ENCODE measurements at places on chromosomes 11 and 22. TPM values are rescaled to one million over a fixed set of nuclear protein-coding genes. Genes with fewer than 3 reads are reported as not detected.
A peak's percentile ranks its signal among the peaks of the same experiment; 100 is the strongest.

DNA sequence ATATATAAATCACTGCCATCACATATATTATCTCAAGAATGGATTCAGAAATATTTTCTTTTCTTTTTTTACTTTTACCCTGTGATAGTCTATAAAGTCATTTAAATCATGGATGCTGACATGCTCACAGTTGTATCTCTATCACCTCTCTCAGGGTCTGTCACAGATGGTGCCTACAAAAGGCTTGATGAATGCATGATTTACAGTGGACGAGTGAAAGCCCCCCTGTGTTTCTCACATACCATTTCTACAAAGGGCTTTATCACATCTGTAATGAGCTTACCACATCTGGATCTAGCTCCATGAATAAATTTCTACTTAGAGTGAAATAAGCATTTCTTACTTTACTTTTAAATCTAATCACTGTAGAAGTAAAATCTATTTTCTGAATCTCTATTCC, 121.4 kb upstream of the CARD18 start:
- H3K36me3 ChIP-seq: no peaks in the 10 kb centered on the region
- no peaks in the 10 kb centered on the region for H3K4me1 ChIP-seq
- no peak for DNase-seq
- H3K27ac ChIP-seq: no peak overlapping the region
- H3K27me3 ChIP-seq: no peaks in the 10 kb centered on the region

- no peaks in the 10 kb centered on the region for H3K36me3 ChIP-seq
- DNase-seq: peak; percentile 26
- no peak overlapping the region for H3K27ac ChIP-seq
- H3K27me3 ChIP-seq: peaks cover 14% of the 10 kb centered on the region
Measured at GRCh38 chr11:11789735-11790369, 51.9 kb upstream of the USP47 start.

The TEX54 gene
- total RNA-seq: not detected

The VSTM5 gene
- 0.15 TPM for total RNA-seq

GRCh38 chr22:28408709-28409108, 270.9 kb downstream of the TTC28 start:
- H3K4me3 ChIP-seq: no peak overlapping the region
- no peak for DNase-seq
- H3K27me3 ChIP-seq: no peaks in the 10 kb centered on the region
- no peak overlapping the region for H3K27ac ChIP-seq
- H3K36me3 ChIP-seq: no peaks in the 10 kb centered on the region

The DERL3 gene
- total RNA-seq: 46.9 TPM

GRCh38 chr11:83249972-83250593, 36.1 kb downstream of the CCDC90B start:
- H3K4me1 ChIP-seq: no peaks in the 10 kb centered on the region
- peak; percentile 69 for DNase-seq
- H3K27me3 ChIP-seq: no peaks in the 10 kb centered on the region
- no peak overlapping the region for H3K4me3 ChIP-seq
- no peaks in the 10 kb centered on the region for H3K36me3 ChIP-seq

- no peak overlapping the region for H3K4me3 ChIP-seq
- H3K4me1 ChIP-seq: no peaks in the 10 kb centered on the region
- DNase-seq: no peak
- H3K27ac ChIP-seq: no peak overlapping the region
- H3K27me3 ChIP-seq: peaks cover 99% of the 10 kb centered on the region
Measured at GRCh38 chr11:70077411-70078094, 564 bp upstream of the ANO1 start.

The DDTL gene
- total RNA-seq: 3.5 TPM

GRCh38 chr11:6321356-6321755, 1.1 kb upstream of the CAVIN3 start:
- H3K4me3 ChIP-seq: no peak overlapping the region
- peaks cover 24% of the 10 kb centered on the region for H3K4me1 ChIP-seq
- H3K27ac ChIP-seq: no peak overlapping the region
- no peaks in the 10 kb centered on the region for H3K27me3 ChIP-seq
- no peaks in the 10 kb centered on the region for H3K36me3 ChIP-seq

GRCh38 chr11:72072348-72072747, 8.0 kb downstream of the NUMA1 start:
- peaks cover 23% of the 10 kb centered on the region for H3K4me1 ChIP-seq
- no peak for DNase-seq
- no peaks in the 10 kb centered on the region for H3K27me3 ChIP-seq
- no peaks in the 10 kb centered on the region for H3K36me3 ChIP-seq
- no peak overlapping the region for H3K4me3 ChIP-seq

GRCh38 chr11:35248558-35249323, 109.8 kb downstream of the CD44 start:
- DNase-seq: no peak
- H3K36me3 ChIP-seq: no peaks in the 10 kb centered on the region
- no peaks in the 10 kb centered on the region for H3K27me3 ChIP-seq
- no peak overlapping the region for H3K4me3 ChIP-seq
- no peak overlapping the region for H3K27ac ChIP-seq

The LRP4 gene
- 19.2 TPM for total RNA-seq

The POU2AF2 gene
- total RNA-seq: not detected

GRCh38 chr22:47176573-47177333, 414.3 kb downstream of the TBC1D22A start:
- H3K27ac ChIP-seq: no peak overlapping the region
- DNase-seq: no peak
- no peak overlapping the region for H3K4me3 ChIP-seq
- no peaks in the 10 kb centered on the region for H3K27me3 ChIP-seq
- H3K36me3 ChIP-seq: no peaks in the 10 kb centered on the region
- no peaks in the 10 kb centered on the region for H3K4me1 ChIP-seq

The PSMC3 gene
- total RNA-seq: 107 TPM

DNA sequence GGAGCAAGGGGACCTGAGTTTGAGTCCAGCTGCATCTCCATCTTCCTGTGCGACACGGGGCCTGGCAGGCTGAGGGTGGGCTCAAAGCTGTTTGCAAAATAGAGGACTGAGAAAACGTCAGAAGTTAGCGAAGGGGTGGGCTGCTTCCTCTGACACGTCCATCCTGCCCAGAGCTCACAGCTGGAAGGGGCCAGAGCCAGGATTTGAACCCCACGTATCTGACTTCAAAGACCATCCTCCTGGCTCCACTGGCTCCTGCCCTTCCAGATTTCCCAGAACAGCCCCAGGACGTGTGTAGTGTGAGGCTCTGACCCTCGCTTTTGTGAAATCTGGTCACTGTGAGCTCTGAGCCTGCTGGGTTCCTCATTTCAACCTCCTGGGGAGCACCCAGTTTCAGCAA, 56.3 kb downstream of the CD82 start:
- no peaks in the 10 kb centered on the region for H3K27me3 ChIP-seq
- no peaks in the 10 kb centered on the region for H3K36me3 ChIP-seq
- no peak overlapping the region for H3K27ac ChIP-seq
- H3K4me3 ChIP-seq: no peak overlapping the region

- DNase-seq: no peak
- H3K27me3 ChIP-seq: peaks cover 12% of the 10 kb centered on the region
- peak overlapping the region; percentile 76 for H3K27ac ChIP-seq
Measured at GRCh38 chr11:119380160-119380826, 1.2 kb downstream of the USP2 start.

GRCh38 chr22:48669986-48670716, 1157.5 kb downstream of the BRD1 start:
- DNase-seq: no peak
- no peak overlapping the region for H3K27ac ChIP-seq
- no peaks in the 10 kb centered on the region for H3K36me3 ChIP-seq
- no peak overlapping the region for H3K4me3 ChIP-seq
- no peaks in the 10 kb centered on the region for H3K4me1 ChIP-seq

The LRRC4C gene
- 2.2 TPM for total RNA-seq

GRCh38 chr11:78542007-78542406, 32.7 kb downstream of the NARS2 start:
- H3K36me3 ChIP-seq: no peaks in the 10 kb centered on the region
- no peak for DNase-seq
- H3K4me1 ChIP-seq: peaks cover 11% of the 10 kb centered on the region
- no peaks in the 10 kb centered on the region for H3K27me3 ChIP-seq
- no peak overlapping the region for H3K4me3 ChIP-seq

The ESRRA gene
- total RNA-seq: 77.0 TPM

GRCh38 chr22:31244046-31244942, 32.2 kb downstream of the LIMK2 start:
- H3K36me3 ChIP-seq: no peaks in the 10 kb centered on the region
- H3K27me3 ChIP-seq: no peaks in the 10 kb centered on the region
- H3K27ac ChIP-seq: peak overlapping the region; percentile 80
- H3K4me3 ChIP-seq: no peak overlapping the region

DNA sequence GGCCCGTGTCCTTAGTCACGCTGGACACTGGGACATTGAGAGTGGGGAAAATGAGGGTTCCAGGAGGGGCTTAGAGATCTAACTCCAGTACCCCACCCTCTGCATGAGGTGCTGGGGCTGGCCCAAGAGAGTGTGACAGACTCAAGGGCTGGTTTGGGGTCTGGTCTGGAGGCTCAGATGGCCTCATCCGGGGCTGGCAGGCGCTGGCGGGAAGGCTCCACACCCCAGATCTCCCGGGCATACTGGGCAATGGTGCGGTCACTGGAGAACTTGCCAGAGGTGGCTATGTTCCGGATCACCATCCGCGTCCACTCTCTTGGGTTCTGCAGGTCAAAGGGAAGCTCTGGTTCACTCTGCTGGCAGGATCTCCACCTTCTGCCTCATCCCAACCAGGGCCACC, 2.5 kb upstream of the RASGRP2 start:
- DNase-seq: no peak
- peaks cover 5% of the 10 kb centered on the region for H3K4me1 ChIP-seq
- peaks cover 12% of the 10 kb centered on the region for H3K27me3 ChIP-seq
- peak overlapping the region; percentile 61 for H3K27ac ChIP-seq

The SPI1 gene
- total RNA-seq: not detected

DNA sequence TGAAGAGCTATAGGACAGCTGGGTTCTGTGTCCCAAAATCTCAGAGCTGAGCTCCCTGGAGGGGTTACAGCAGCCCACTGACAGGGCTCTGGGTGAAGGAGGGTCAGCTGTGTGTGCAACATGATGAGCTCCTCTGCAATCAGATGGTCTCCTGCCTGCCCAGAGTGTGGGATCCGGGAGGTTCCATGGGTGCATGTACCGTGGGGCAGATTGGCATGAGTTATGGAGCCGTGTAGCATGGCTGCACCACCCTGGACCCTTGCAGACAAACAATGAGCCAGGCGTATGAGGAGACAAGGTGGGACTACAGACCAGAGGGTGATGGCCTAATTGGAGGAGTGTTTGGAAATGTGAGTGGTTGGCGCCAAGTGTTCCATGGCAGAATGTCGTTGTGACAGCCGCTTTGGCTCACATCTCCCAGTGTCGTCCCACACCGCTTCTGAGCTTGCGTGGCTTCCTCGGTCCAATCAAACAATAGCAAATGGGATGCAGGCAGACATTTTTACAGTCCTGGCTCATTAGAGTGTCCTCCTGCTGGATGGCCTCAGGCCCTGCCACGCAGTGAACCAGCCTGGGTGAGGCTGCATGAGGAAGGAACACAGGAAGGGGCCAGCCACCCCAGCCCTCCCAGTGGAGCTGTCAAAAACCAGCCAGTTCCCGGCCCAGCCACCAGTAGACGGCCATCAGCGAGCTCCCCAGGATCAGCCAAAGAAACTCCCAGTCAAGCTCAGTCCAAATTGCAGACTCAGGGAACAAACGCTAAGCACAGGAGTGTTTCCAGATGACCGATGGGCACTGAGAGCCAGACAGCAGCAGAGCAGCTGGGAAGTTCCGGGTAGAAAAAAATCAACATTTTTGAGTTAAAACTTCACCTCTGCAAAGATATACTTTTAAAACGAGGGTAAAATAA, 1066.9 kb downstream of the BRD1 start:
- DNase-seq: no peak
- no peaks in the 10 kb centered on the region for H3K4me1 ChIP-seq
- H3K27ac ChIP-seq: no peak overlapping the region

DNA sequence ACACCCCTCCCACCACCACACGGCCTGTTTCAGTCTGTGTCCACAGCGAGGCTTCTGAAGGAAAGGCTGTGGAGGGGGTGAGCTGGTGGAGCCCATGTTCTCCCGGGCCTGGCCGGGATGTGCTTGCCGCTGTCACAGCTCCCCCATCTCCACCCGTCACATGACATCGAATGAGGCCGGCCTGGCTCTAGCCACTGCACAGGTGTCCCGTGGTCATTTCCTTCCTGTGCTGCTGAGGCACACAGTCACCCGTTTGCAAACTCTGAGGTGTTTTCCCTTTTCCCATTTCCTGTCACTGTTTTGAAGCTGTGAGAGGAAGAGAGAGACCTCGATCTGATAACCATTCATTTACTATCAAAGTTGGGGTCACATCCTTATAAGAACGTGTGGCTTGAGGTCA, 55.7 kb upstream of the CLDN5 start:
- no peaks in the 10 kb centered on the region for H3K36me3 ChIP-seq
- H3K27me3 ChIP-seq: no peaks in the 10 kb centered on the region
- H3K27ac ChIP-seq: no peak overlapping the region
- H3K4me1 ChIP-seq: no peaks in the 10 kb centered on the region
- no peak for DNase-seq

GRCh38 chr22:35024364-35024692, 41.6 kb upstream of the ISX start:
- no peaks in the 10 kb centered on the region for H3K36me3 ChIP-seq
- H3K27ac ChIP-seq: no peak overlapping the region
- H3K27me3 ChIP-seq: no peaks in the 10 kb centered on the region
- DNase-seq: no peak

DNA sequence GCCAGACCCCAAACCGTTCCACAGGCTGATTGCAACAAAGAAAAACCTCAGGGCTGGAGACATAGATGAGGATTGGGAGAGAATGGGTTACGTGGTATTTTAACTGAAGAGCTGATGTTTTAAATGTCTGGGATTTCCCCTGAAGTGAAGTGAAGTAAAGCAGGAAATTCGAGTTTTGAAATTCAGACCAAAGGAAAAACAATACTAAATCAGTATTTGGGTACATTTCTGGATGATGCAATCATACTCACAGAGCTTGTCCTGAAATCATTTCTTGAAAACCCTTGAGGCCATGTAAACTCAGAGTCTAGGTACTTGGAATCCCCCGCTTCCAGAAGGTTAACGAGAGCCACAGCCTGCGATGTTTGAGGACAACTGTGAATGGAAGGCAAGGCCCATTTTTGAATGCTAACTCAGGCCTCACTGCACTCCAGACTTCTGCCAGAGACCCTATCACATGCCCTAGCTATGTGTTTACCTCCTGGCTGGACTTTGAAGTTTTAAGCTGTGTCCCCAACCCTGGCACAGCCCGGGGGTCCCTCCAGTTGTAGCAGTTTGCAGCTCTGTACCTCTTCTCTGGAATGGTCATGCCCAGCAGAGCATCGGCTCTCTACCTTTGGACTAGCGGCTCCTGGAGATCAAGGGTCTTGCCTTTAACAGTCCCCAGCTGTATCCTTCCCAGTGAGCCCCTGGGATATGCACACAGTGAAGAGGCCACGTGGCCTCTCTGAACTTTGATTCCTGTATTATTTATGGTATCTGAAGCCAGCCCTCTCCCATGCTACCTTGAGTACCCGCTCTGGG, 5.4 kb upstream of the FTH1 start:
- DNase-seq: peak; percentile 97
- no peaks in the 10 kb centered on the region for H3K27me3 ChIP-seq
- H3K4me3 ChIP-seq: no peak overlapping the region
- peaks cover 27% of the 10 kb centered on the region for H3K4me1 ChIP-seq
- peak overlapping the region; percentile 79 for H3K27ac ChIP-seq
